ENCODE measurements at places on chromosomes 12 and 14.

DNA sequence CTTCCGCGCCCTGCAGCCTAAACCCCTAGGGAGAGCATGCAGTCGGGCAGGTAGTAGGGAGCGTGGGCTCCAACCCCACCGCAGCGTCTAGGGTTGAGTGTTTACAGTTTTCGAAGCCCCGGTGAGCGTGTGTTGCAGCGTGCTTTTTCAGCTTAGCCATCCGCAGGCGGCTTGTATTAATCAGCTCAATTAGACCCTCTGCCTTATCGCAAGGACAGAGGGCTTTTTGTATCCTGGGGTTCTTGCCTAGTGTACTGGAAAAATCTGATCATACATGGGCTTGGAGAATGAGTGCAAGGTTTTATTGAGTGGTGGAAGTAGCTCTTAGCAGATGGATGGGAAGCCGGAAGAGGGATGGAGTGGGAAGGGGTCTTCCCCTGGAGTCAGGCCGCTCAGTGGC, 44.4 kb upstream of the GNG2 start:
- DNase-seq: no peak

DNA sequence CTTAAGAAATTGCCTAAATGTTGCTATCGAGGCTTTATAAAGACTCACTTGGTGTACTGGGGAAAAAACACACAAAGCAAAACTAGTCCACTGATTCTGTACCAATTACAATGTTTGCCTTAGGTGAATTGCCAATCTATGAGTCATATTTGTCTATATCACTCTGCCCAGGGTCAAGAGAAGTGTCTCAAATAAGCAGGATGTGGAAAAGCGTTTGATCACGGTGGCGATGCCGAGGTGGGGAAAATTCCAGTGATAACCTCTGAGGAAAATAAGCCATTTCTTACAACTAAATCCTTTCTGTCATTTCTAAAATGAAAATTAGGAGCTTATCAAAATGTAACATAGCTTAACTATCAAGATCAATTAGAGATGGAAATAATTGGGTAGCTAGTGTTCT, 148.6 kb upstream of the DIO3 start:
- no peak for DNase-seq

DNA sequence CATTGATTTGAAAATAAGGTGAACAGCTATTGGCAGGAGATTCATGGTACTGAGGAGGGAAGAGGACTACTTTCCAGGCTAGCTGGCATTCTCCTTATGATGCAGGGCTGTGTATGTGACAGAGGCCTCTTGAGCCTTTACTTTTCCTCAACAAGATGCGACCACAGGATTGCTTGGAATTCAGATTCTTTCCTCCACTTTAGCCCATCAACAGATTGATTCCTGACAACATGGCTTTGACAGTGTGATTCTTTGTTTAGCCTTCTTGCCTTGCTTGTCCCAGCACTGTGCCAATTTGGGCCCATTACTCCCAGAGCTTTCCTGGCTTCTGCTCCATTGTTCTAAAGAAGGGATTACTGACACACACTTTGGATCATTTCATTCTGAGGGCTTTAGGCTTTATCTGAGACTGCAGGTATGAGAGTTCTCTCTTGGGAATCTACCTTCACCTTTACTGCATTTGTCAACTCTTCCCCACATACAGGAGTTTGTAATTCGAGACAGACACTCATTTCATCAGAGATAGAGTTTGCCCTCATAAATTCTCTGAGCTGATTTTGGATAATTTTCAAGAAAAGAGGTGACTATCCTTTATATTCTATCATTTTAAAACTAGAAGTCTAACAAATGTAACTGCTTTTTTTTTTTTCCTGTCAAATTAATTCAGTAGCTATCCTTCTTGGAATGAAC, 206.4 kb upstream of the GZMB start:
- DNase-seq: no peak

DNA sequence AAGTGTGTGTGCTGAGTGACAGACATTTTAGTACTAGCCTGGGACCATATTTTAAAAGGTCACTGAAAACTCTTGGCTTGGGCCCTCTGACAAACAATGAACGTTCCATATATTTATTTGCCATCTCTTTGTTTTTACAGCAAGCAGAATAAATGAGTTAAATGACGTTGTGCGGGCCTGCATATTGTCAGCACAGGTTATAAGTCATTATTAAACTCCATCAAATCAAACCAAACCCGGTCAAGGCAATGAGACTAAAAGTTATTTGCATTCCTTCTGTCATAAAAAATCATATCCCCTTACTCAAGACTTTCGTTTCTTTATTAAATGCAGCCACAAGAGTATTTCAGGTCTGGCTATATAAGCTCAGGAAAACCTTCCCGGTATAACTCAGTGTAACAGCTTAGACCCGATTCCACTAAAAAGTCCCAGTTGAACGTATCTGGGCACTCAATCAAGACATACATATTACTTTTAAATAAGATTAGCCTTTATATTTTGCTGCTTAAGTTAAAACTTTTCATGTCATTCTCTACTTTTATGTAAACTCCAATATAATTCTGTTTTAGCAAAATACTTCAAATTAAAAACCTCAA, 84.9 kb downstream of the DICER1 start:
- no peak for DNase-seq

DNA sequence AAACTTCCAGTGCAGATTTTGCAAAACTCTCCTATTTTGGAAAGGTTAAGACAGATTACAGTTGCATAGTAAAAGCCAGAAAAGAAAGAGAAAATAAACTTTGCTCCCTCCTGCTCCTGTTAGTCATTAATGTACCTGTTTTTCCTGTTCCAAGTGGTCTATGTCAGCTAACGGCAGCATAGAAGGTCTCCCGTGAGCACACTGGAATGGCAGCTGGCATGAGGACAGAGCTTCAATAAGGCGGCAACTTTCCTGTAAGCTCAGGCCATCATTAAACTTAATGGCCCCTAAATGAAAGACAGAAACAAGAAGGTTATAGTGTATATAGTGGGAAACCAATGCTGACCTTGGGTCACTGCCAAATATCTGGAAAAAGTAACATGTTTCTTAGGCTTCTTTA, 16.0 kb downstream of the EIF2B2 start:
- no peak for DNase-seq

GRCh38 chr12:121822393-121823100, 18.7 kb downstream of the SETD1B start:
- no peak for DNase-seq

DNA sequence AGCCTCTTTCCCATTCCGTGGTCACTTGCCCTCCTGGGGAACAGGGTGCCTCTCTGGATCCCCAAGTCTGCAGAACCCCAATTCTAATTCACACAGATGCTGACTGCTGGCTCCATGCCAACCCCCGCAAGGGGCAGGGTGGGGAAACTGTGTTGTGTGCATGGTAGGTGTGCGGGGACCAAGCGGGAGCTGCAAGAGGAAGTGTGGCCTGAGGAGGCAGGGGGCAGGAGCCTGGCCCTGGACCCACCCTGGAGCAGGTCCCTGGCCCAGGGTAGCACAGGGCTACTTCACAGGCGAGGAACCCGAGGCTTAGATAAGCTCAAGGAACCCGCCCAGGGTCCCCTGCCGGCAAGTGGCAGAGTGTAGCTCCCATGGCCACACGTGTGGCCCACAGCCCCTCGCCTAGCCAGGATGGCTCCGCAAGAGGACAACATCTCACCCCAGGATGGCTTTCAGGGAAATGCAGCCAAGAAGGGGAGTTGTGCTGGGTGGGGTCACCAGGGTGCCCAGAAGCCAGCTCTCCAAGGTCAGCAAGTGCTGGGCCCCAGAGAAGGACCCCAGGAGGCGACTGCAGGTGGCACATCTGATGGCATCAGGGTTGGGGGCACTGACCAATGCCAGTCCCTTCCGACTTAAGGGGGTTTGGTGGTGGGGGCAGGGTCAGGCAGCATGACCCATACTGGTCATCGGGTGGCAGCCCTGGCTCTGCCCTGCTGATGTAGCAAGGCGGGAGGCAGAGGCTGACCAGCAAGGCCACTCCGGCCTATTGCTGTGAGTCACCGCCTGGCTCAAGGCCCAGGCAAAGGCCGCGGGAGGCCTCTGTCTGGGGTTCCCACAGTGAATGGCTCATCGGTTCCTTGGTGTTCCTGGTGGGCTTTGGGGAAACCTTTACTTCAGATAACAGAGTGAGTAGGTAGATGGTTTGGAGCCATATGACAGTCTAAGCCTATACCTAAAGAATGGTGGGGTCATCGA, 37.3 kb upstream of the EML1 start:
- DNase-seq: no peak

DNA sequence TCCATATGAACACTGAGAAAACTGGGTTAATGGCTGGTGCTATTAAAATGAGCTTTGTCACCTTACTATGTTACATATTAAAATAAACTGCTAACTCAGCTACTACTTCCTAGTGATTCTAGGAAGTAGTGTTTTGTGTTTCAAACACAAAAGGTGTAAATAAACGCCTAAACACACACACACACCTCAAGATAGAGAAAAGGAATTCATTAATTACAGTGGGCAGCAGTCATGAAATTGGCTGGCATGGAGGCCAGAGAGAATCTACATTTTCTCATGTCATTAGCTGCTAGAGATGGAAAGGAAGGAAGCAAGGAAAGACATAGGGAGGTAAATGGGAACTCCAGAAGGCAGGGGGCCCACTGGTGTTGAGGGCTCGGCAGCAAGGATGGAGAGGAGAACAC, 787 bp upstream of the PRMT5 start:
- no peak for DNase-seq

GRCh38 chr14:76015191-76015590, 29.6 kb downstream of the IFT43 start:
- no peak for DNase-seq

- DNase-seq: no peak
These were observed 353.8 kb upstream of the FAR2 start for GRCh38 chr12:28795311-28795710.

GRCh38 chr12:52005218-52005902, 1.4 kb upstream of the TAMALIN start:
- no peak for DNase-seq

GRCh38 chr12:67426067-67426466, 156.9 kb downstream of the CAND1 start:
- no peak for DNase-seq

DNA sequence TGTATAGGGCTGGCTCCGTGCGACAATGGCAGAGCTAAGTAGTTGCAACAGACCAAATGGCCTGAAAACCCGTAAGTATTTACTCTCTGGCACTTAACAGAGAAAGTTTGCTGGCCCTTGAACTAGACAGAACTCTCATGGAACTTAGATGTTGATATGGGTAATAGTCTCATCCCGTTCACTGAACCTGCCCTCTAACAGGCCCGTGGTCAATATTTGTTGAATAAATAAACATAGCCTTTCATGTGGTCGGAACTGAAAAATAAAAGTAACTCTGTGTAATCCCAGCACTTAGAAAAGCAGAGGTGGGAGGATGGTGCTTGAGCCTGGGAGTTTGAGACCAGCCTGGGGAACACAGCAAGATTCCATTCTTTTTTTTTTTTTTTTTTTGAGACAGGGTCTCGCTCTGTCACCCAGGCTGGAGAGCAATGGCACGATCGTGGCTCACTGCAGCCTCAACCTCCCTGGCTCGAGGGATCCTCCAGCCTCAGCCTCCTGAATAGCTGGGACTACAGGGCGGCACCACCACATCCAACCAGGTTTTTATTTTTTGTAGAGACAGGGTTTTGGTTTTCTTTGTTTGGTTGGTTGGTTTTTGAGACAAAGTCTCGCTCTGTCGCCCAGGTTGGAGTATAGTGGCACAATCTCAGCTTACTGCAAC, 29.7 kb downstream of the KDM2B start:
- DNase-seq: no peak

GRCh38 chr12:82857276-82857675, 170.6 kb downstream of the TMTC2 start:
- DNase-seq: no peak

All from anterior cingulate cortex (tissue), 58 donors.